GM10248 (cell line): ENCODE measurements at places on chromosomes 6 and 20.

GRCh38 chr20:51587145-51587544 lies 44.6 kb upstream of the NFATC2 start:
- no peak for DNase-seq

DNA sequence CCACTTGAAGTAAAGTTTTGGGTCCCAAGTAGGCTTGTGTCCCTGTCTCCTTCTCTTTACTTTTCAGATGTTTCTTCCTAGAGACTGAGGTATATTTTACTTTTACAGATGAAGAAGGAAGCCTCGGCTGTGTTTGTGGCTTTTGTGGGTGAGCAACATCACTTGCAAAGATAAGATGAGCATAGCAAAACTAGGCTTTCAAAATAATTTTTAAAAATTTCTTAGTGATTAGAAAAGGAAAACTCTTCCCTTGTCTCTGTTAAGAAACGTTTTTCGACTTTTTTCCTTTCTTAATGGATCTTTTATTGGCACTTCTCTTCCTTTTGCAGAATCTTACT lies 7.6 kb downstream of the PTPN1 start:
- DNase-seq = no peak

- DNase-seq = no peak
These were observed 2.6 kb downstream of the PTK7 start for GRCh38 chr6:43078691-43079090.

DNA sequence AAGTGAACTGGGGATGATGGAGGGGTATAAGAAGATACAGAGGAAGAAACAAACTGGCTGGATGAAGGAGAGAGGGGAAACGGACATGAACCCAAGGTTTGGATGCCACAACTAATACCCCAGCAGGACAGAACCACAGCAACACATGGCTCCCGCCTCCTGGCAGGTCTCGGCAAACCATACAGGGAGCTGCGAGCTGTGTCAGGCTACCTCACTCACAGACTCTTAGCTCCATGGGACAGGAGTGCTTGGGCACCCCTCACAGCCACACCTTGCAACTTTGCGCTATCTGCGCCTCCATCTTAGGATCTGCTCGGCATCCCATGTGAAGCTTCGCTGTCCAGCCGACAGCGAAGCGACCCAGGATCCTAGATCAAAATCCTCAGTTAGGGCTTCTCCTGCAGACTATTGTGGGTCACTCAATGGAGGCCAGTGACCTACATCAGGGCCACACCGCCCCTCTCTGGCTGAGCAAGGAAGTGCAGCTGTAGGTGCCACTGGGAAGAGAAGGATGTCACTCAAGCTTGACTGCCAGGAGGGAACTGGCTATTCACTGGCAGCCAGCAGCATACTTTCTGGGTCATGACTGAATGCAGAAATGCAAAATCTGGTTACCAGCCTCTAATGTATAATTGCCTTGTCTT lies 174.4 kb upstream of the RIN2 start:
- DNase-seq = peak; percentile 71

- DNase-seq = no peak
These were observed 212.7 kb downstream of the PACRG start for GRCh38 chr6:162940426-162940825.

- DNase-seq = no peak
These were observed 53.0 kb upstream of the CDKAL1 start for GRCh38 chr6:20481281-20481680.

DNA sequence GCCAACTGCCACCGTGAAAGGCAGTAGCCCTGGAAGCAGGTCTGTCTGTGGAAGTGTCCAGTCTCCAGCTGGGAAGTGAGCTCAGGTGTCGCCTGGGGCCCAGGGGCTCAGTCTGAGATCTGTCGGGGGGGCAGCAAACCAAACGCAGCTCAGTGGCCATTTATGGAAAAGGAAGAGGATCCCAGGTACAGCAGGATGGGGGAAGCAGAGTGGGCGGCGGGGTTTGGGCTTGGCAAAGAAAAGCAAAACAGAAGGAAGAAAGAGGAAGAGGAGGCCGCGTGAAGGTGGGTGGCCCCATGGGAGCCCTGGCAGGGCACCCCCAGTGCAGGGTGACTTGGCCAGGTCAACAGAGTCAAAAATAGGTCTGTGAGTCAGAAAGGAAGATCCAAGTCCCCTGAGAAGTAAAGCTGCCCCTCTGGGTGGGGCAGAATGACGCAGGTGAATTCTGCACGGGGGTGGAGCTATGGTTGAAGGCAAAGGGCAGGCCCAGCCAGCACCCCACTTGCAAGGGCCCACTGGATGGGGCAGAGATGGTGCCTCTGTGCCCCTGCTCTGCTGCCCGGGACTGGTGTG lies 5.3 kb downstream of the PXDC1 start:
- DNase-seq = peak; percentile 65

- peak; percentile 73 for DNase-seq
These were observed 6.8 kb upstream of the MICA start for GRCh38 chr6:31396422-31397152.

- no peak for DNase-seq
These were observed 92.3 kb downstream of the RFPL4B start for GRCh38 chr6:112439432-112439831.

DNA sequence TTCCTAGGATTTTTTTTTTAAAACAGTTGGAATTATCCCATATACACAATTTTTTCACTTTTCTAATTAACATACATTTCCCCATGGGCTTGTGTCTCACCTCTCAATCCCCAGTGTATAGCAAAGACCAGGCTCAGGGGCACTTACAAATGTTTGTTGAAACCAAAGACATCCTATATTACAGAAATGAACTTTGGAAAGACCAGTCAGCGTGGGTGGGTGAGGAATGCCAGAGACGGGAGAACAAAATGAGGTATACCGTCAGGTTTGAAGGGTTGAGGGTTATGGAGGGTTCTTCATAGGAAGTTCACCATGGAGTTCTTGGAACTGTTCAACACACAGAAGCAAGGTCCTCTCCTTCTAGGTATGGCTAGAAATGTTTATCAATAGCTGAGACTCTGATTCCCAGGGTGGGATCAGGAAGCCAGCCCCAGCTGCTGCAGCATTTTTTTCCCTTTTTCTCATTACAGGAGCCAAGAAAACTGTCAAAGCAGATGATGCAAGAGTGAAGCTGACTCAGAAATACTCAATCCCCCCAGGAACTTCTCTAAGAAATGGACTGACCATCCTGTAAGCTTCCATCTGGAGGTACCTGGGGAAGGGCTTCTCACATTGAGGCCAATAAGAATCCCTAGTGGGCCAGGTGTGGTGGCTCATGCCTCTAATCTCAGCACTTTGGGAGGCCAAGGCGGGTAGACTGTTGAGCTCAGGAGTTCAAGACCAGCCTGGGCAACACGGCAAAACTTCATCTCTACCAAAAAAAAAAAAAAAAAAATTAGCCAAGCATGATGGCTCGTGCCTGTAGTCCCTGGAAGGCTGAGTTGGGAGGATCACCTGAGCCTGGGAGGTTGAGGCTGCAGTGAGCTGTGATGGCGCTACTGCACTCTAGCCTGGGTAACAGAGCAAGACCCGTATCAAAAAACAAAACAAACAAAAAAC lies 15.9 kb upstream of the TBC1D20 start:
- DNase-seq = no peak

DNA sequence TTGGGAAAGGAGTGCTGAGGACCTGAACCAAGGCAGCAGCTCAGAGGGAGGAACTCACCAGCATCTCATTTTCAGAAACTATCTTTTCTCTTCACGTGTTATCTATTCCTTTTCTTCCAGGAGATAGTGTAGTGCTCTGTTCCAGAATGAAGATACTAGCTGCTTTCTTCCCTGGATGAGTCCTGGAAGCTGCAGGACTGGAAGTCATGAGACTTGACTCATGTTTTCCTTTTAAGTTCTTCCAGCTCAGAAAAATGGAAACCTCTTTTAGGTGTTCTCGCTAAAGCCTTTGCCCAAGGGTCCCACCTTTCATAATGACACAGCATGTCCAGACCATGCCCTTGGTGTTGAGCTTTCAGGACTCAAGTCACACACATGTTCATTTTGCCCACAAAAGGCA lies 106.7 kb downstream of the UNC5CL start:
- DNase-seq = no peak

GRCh38 chr20:56451056-56451765 lies 17.2 kb upstream of the RTF2 start:
- DNase-seq = no peak

- no peak for DNase-seq
These were observed 7.7 kb upstream of the SAMHD1 start for GRCh38 chr20:36959242-36959641.

- DNase-seq = no peak
These were observed 20.4 kb upstream of the BPIFB1 start for GRCh38 chr20:33262658-33263065.

DNA sequence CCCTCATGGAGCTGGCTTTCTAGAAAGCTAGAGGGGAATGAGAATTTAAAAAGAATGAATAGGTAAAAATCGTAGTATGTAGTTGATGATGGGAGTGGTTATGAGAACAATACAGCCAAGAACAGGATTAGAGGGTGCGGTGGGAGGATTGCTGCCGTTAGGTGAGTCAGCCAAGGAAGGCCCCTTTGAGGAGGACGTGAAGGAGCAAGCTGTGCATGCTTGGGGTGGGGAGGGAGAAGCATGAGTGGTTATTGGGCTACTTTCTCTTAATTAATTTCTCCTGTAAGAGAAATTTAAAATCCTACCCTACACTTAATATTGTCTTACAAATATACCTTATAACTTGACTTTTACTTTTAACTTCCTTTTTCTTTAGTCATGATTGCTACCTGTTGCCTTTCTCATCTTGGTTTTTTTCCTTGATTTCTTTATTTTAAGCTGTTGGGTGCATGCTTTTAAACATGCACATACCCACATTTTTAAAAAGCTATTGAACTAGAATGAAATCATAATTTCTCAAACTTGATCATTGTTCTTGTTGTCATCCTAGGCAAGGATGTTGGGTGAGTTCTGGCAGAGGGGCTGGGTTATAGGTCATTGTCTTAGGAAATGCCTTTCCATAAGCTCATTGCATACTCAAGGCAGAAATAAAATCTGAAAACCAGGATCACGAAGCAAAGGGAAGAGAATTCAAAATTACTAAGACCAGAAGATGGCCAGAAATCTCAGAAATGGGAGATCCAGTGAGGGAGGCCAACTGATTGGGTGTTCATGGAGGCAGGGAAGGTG lies 114.5 kb downstream of the TCP11 start:
- no peak for DNase-seq

DNA sequence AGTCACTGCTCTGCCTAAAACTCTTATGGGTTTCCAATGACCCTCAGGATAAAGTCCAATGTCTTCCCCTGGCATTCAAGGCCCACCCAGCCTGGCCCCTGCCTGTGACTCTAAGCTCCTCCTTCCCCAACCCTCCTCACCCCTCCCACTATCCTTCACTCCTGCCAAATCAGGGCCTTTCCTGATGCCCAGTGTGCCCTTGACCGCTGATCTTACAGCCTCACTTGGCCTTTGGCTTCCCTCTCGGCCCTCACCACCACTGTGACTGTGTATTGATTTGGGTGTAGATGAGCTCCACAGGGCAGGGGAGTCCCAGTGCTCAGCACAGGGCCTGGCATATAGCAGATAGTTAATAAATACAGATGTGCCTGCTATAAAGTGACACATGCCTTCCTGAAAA lies 115.7 kb downstream of the TOX2 start:
- no peak for DNase-seq

DNA sequence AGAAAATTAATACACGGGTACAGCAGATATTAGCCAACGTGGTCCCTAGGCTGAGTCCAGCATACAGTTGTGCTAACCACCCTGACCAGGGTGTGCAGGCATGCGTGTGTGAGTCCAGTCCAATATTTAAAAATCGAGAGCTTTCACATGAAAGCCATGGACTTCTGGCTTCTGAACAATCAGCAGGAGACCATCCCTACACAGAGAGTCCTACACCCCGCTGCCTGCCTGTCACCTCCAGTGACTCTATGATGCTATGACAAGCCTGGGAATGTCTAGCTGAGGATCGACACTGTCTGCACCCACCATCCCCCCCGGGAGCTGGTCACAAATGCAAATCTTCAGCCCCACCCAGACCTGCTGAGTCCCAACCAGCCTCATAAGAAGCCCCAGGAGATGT lies 7.9 kb downstream of the ACSS1 start:
- no peak for DNase-seq
